GM23248 (cell line): ENCODE measurements at places on chromosomes 4 and X.

GRCh38 chr4:122728856-122729255 lies 3.6 kb upstream of the BBS12 start:
- DNase-seq: peak; percentile 56

- no peak for DNase-seq
These were observed 6.3 kb downstream of the DCHS2 start for GRCh38 chr4:154485127-154485773.

GRCh38 chr4:88982757-88983156 lies 74.2 kb downstream of the FAM13A start:
- no peak for DNase-seq

GRCh38 chrX:153766098-153766817 lies 2.2 kb downstream of the PLXNB3 start:
- DNase-seq: peak; percentile 82

- peak; percentile 15 for DNase-seq
These were observed at the start of gene PAK3 for GRCh38 chrX:111095974-111096895. Gene PAK3 (plus strand): TSS chrX:111096191. CDS start chrX:111123104, 26,913 bp downstream.

GRCh38 chr4:139368998-139369397 lies 66.7 kb upstream of the NDUFC1 start:
- no peak for DNase-seq
